Thyroid gland (tissue), 4 donors: ENCODE measurements at places on chromosomes 5 and 9. TPM values are rescaled to one million over a fixed set of nuclear protein-coding genes. Genes with fewer than 3 reads are reported as not detected.

The RXRA gene
- total RNA-seq: 81.3 TPM

The FREM1 gene
- 3.4 TPM for total RNA-seq

The OR1L8 gene
- total RNA-seq: 0.45 TPM

The IFNB1 gene
- total RNA-seq: not detected

The RFESD gene
- total RNA-seq: 2.3 TPM

The ANKRD34B gene
- not detected for total RNA-seq

The FGD3 gene
- 5.4 TPM for total RNA-seq

The DMRT2 gene
- total RNA-seq: 0.45 TPM

The PCDHA13 gene
- 3.5 TPM for total RNA-seq

The INSL6 gene
- not detected for total RNA-seq

The GARNL3 gene
- 22.8 TPM for total RNA-seq
